ENCODE measurements at places on chromosomes 5 and 9.

DNA sequence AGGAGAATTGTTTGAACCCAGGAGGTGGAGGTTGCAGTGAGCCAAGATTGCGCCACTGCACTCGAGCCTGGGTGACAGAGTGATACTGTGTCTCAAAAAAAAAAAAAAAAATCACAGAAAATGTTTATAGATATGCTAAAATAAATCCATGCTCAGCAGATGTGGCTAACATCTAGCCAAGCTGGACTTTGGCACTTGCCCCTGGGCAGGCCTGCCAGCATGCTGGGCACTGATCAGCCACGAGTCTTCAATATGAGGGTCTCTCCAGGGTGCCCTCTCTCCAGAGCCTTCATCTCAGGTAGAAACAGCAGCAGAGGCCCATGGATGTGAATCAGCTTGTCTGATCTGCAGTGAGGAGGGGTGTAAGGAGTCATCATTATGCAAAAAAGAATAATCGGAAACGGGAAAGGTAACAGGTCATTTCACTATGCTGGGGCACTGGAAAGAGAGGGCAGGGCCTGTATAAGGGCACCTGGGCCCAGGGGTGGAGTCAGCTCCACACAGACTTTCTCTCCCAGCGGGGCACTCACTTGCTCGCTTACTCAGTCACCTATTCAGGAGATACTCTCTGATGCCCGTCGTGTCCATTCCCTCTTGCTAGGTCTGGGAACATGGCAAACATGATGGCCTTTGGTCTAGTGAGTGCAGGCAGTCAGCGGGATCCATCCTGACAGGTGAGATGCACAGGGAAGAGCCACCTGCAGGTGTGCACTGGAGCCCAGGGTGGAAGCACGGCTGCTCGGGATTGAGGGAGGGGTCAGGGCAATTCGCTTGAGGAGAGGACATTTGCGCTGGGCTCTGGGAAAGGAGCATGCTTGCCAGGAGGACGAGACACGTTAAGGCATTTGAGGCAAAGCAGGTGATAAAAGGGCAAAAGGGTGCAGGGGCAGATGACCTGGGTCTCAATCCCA is 17.1 kb downstream of the RNF44 start:
- no peak for DNase-seq

DNA sequence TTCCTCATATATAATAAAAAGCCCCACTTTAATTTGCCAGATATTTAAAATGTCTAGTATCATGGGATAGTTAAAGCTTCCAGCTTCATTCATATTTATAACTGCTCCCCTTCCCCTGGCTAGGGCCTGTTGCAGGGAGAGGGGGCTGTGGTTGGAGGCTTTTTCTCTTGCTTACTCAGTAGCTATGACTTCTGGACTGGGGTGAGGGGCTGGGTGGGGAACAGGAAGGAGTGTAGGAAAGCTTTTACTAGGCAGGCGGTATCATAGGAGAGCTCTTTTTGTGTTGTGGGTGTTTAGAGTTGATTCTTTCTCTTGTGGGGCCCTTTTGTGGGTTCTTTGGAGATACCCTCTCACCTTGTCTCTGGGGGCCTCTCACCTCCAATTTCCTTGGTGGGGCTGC is 39.4 kb downstream of the PIP5K1B start:
- DNase-seq, result no peak

DNA sequence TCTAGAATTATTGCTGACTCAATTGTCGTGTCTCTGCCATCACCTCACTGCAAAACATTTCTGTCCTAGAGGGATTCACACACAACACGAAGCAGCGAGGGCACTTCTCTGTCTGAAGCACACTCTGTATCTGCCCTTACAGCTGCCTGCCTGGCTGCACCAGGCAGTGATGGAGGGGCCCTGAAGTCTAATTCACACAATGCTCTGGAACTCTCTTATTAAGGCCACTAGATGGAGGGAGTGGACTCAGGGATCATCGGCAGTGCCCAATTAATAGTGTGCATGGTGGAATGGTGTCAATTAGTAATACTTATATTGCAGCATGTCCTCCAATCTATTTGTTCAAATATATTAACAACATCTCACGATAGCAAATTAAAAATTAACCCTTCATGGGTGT is 157.5 kb upstream of the MAP1B start:
- no peak for DNase-seq

- DNase-seq, result no peak
Observed at GRCh38 chr9:122406070-122406890, 35.5 kb downstream of the PTGS1 start.

GRCh38 chr5:11928909-11929308 is 24.7 kb upstream of the CTNND2 start:
- DNase-seq, result no peak

DNA sequence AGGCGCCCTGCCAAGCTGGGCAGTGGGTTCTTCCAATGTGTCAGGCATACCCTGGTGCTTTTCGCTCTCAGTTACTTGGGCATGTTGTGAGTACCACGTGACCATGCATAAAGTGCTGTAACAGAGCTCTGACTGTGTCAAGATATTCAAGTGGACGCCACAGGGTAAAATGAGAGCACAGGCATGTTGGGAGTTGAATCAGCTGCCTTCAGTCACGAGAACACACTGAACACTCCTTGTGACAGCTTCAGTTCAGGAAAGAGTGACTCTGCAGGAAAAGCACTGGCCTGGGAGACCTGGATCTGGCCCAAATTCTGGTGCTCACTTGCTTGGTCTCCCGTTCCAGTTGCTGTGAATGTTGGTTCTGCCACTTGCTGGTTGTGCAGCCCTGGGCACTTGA is 5.1 kb downstream of the MLANA start:
- no peak for DNase-seq

DNA sequence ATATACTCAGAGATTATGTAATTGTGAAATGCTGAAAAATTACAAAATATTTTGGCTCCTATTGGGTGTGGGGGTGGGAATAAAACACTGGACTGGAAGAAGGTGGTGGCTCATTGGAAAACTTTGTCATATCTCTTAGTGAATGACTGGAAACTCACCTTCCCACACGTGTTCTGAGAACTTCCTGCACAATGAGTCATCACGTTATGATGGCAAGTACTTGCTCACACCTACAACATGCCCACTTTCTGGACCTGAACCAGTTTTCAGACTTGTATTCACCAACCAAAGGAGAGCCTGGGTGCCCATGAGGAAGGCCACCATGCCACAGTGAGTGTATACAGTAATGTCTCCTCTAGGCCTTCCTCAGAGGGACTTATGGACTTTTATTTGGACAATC is 294.8 kb downstream of the ASTN2 start:
- DNase-seq, result no peak

- DNase-seq, result no peak
Observed at GRCh38 chr9:130235558-130236435, 29.8 kb upstream of the HMCN2 start.

Data from GF-D8 (cell line).